ENCODE measurements at places on chromosomes 7 and 10. TPM values are rescaled to one million over a fixed set of nuclear protein-coding genes. Genes with fewer than 3 reads are reported as not detected.

Gene PDCD11
- 6.6 TPM for polyA plus RNA-seq

Gene NUTM2D
- not detected for polyA plus RNA-seq

Gene VSTM4
- 0.03 TPM for polyA plus RNA-seq

Gene ATRNL1
- not detected for polyA plus RNA-seq

Gene NKX2-3
- polyA plus RNA-seq: not detected

DNA sequence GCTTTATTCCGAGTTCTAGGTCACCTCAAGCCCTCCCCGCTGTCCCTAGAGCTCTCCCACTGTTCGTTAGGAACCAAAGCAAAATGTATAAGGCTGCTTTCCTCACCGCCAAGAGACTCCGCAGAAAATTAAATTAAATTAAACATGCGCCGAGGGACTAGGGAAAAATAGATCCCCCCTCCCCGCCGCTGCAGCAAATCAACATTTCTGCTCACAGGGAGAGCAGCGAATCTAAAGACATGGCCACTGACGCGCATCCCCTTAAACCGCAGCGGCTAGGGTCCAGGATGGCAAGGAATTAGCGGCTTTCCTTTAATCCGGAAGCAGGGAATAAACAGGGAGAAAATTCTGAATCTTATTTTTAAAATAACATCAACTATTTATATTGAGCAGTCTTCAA lies 7.6 kb downstream of the SP8 start:
- H3K4me1 ChIP-seq: peaks cover 22% of the 10 kb centered on the region
- H3K27me3 ChIP-seq: peaks cover 48% of the 10 kb centered on the region

- no peak overlapping the region for H3K27ac ChIP-seq
- H3K4me1 ChIP-seq: peaks cover 17% of the 10 kb centered on the region
- H3K36me3 ChIP-seq: no peaks in the 10 kb centered on the region
- H3K27me3 ChIP-seq: no peaks in the 10 kb centered on the region
These were observed 79.0 kb upstream of the TMEM168 start for GRCh38 chr7:112869111-112869774.

DNA sequence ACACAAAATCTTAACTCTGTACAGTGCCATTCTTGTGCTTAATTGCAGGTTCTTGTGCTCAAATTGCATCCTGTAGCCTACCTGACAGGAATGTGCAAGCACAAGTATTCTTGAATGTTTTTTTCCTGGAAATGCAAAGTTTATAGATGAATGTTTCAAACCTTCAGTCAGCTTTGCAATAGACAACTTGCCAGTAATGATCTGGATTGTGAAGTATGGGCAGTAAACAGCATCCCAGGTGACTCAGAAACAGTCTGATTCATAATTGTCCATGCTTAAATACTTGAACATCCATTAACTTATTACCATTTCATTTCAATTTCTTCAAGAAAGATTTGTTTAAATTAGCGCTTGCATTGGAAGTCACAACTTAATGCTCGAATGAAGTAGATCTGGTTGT lies 347.2 kb downstream of the SDK1 start:
- H3K27me3 ChIP-seq: peaks cover 7% of the 10 kb centered on the region
- no peaks in the 10 kb centered on the region for H3K4me1 ChIP-seq
- no peak overlapping the region for H3K27ac ChIP-seq
- DNase-seq: no peak
- no peaks in the 10 kb centered on the region for H3K36me3 ChIP-seq

DNA sequence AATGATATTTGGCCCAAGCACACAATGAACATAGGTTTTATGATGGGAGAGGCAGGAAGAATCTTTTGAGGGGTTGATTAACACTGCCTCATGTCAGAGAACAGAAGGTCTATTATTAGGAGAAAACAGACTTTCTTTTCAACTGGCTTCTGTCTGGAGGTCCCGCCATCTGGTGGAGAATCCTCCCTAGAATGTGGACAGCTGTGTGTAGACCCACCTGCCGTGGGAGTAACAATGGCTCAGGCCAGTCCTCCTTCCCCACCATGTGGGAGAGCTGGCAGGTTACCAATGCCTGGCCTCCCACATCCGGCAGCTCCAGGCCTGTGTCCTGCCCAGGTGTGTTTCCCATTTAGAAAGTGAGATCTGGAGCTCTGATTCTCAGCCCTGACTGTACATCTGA lies 70.4 kb upstream of the AOAH start:
- DNase-seq: no peak
- H3K36me3 ChIP-seq: peaks cover 3% of the 10 kb centered on the region
- H3K27ac ChIP-seq: peak overlapping the region; percentile 58
- peaks cover 2% of the 10 kb centered on the region for H3K27me3 ChIP-seq

- no peak overlapping the region for H3K4me3 ChIP-seq
- no peaks in the 10 kb centered on the region for H3K4me1 ChIP-seq
- H3K27me3 ChIP-seq: peaks cover 20% of the 10 kb centered on the region
- no peaks in the 10 kb centered on the region for H3K36me3 ChIP-seq
- no peak for DNase-seq
These were observed 25.8 kb upstream of the PIP4K2A start for GRCh38 chr10:22740180-22740579.

GRCh38 chr7:36690514-36691187 lies 33.6 kb downstream of the AOAH start:
- H3K36me3 ChIP-seq: peaks cover 19% of the 10 kb centered on the region
- no peaks in the 10 kb centered on the region for H3K27me3 ChIP-seq
- peak overlapping the region; percentile 99 for H3K27ac ChIP-seq

DNA sequence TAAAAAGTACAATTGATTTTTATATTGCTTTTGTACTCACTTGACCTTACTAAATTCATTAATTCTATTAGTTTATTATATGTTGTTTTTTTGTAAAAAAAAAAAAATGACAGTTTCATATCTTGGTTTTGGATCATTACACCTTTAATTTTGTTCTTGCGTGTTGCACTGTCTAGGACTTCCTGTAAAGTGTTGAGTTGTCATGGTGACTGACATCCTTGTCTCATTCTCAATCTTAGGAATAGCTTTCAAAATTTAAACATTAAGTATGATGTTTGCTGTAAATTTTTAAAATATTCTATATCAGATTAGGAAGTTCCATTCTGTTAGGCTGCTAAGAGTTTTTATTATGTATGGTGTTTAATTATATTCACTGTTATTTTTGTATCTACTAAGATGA lies 139.1 kb downstream of the ARHGAP12 start:
- DNase-seq: peak; percentile 47
- H3K27ac ChIP-seq: no peak overlapping the region
- H3K4me3 ChIP-seq: no peak overlapping the region
- peaks cover 4% of the 10 kb centered on the region for H3K27me3 ChIP-seq

DNA sequence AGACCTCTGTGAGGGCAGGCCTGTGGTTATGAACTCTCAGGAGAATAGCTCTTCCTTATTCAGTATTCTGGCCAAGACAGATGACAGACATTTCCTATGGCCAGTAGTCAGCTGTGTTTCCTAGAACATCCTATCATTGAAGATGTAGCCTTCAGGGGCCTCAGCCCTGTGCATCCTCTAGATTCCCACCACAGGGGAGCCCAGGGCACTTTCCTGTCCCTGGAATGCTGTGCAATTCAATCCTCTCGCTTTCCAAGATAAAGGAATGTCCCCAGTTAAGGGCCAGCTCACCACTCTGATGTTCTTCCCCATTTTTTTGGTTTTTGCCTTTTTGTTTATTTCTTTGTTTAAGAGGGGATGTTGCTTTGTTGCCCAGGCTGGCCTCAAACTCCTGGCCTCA lies 578.8 kb upstream of the C7orf33 start:
- H3K27me3 ChIP-seq: no peaks in the 10 kb centered on the region
- no peak overlapping the region for H3K4me3 ChIP-seq
- H3K4me1 ChIP-seq: no peaks in the 10 kb centered on the region
- DNase-seq: no peak
- no peak overlapping the region for H3K27ac ChIP-seq

- no peak for DNase-seq
- no peaks in the 10 kb centered on the region for H3K36me3 ChIP-seq
- no peak overlapping the region for H3K4me3 ChIP-seq
- no peak overlapping the region for H3K27ac ChIP-seq
- no peaks in the 10 kb centered on the region for H3K27me3 ChIP-seq
These were observed 80.5 kb downstream of the KCNMA1 start for GRCh38 chr10:77556990-77557601.

DNA sequence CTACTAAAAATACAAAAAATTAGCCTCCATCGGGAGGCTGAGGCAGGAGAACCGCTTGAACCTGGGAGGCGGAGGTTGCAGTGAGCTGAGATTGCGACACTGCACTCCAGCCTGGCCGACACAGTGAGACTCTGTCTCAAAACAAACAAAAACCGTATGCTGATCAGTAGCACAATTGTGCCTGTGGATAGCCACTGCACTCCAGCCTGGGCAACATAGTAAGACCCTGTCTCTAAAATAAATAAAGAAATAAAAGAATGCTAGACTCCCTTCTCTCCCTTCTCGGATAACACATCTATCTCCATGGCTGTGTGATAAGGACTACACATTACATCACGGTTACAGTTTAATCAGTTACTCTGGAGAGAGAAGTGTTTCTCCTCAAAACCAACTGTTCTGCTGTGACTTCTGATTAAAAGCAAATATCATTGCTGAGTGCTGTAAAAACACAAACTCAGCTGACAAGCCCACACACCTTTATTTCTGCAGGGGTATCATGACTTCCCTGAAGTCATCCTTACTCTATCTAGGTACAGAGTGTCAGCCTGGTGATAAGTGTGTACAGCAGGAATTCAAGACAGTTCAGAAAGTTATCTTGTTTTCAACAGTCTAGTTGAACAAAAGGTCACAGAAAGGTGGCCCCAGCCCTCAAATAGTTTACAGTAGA lies 5.3 kb upstream of the ARHGAP19 start:
- no peaks in the 10 kb centered on the region for H3K36me3 ChIP-seq
- H3K27ac ChIP-seq: no peak overlapping the region
- peaks cover 3% of the 10 kb centered on the region for H3K4me1 ChIP-seq

DNA sequence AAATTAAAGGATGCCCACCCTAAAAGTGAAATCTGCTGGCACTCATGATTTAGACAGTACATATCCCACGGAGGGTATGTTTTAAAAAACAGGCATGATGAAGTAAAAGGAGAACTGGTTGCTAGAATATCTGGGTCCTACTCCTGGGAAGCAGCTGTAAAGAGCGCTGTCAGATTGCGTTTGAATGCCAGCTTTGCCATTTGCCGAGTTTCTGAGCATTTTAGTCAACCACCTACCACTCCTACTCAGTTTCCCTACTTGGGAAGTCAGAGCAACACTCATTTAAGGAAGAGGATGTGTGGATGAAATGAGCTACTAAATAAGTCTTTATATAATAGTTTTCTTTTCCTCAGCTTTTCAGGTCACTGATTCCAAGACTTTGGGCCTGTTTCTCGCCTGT lies 1.1 kb upstream of the UMAD1 start:
- no peak for DNase-seq
- H3K27ac ChIP-seq: peak overlapping the region; percentile 98
- H3K36me3 ChIP-seq: peaks cover 12% of the 10 kb centered on the region
- H3K27me3 ChIP-seq: peaks cover 14% of the 10 kb centered on the region
- peak overlapping the region; percentile 98 for H3K4me3 ChIP-seq

DNA sequence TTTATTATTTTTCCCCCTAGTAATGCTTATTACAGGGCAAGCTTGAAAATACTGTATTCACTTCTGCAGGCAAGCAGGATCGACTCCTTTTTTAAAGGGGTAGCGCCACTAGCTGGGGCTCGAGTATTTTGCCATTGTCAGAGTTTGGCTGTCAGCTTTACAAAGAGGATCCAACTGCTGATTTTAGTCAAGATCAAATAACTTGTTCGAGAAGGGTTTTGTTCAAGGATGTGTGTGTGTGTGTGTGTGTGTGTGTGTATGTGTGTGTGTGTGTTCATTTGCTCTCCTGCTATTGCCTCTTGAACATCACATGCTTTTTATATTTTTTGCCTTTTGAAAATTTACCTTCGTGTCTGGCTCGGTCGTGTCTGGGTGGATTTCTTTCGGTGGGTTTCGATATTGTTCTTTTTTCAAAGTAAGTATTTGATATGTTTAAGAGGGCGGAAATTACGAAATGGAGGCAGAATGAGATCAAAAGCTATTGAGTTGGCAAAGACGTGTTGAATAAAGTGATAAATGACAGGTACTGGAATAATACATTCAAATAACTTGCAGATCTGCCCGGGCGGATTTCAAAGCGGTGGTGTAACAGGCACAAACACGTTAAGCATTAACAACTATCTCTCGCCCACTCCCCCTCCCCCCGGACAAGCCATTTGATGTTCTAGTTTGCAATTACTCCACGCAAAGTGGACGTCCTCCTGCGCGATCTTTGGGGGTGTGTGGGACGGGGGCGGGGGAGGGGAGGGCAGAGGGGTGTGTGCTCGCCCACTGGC lies 1.1 kb downstream of the ARID5B start:
- no peaks in the 10 kb centered on the region for H3K36me3 ChIP-seq
- peak overlapping the region; percentile 93 for H3K4me3 ChIP-seq

DNA sequence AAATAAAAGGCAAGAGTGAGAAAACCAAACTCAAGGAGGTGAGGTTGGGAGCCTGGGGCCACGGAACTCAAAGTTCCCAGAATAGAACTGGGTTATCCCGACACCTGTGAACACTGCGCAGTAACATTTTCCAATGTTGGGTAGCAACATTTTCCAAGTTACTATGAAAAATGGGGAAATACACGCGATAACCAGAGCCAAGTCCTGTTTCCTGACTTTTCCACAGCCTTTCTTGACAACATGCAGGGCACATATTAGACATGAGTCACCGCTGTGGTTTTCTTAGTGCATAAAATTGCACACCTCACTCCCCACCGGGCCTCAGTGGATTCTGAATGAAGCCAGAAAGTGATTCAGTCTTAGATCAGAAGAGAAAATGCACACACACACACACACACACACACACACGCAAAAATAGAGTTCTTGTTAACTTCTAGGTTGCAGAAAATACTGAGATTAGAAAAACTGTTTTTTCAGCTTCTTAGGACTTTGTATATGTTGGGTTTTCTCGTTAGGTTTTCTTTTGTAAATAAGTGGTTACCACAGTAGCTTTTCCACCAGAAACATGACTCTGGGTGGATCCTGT lies 70.0 kb downstream of the CAMK1D start:
- peak; percentile 22 for DNase-seq
- H3K4me3 ChIP-seq: no peak overlapping the region
- H3K4me1 ChIP-seq: peaks cover 49% of the 10 kb centered on the region
- H3K27me3 ChIP-seq: no peaks in the 10 kb centered on the region
- no peak overlapping the region for H3K27ac ChIP-seq

- no peak for DNase-seq
- peaks cover 27% of the 10 kb centered on the region for H3K4me1 ChIP-seq
- H3K27me3 ChIP-seq: peaks cover 2% of the 10 kb centered on the region
- no peak overlapping the region for H3K27ac ChIP-seq
- H3K4me3 ChIP-seq: no peak overlapping the region
These were observed 126.1 kb upstream of the BMPER start for GRCh38 chr7:33779216-33779615.

- H3K27me3 ChIP-seq: peaks cover 6% of the 10 kb centered on the region
- DNase-seq: no peak
- H3K4me3 ChIP-seq: no peak overlapping the region
- peaks cover 3% of the 10 kb centered on the region for H3K36me3 ChIP-seq
- peaks cover 75% of the 10 kb centered on the region for H3K4me1 ChIP-seq
These were observed 6.3 kb upstream of the CSGALNACT2 start for GRCh38 chr10:43131906-43132305.

- no peak within 1 kb of the TSS for H3K27ac ChIP-seq
- no peak within 1 kb of the TSS for H3K4me3 ChIP-seq
- H3K36me3 ChIP-seq: no peaks in the 10 kb centered on the region
These were observed at the start of gene LLCFC1 for GRCh38 chr7:142939226-142939910. LLCFC1 (plus strand) TSS chr7:142939484; CDS start chr7:142939622, 138 bp downstream.

GRCh38 chr10:102450124-102450373 lies 1.3 kb downstream of the C10orf95 start:
- no peaks in the 10 kb centered on the region for H3K36me3 ChIP-seq

GRCh38 chr7:52030722-52031121 lies 714.1 kb upstream of the COBL start:
- H3K36me3 ChIP-seq: no peaks in the 10 kb centered on the region
- H3K4me3 ChIP-seq: no peak overlapping the region
- H3K27me3 ChIP-seq: peaks cover 2% of the 10 kb centered on the region
- H3K4me1 ChIP-seq: no peaks in the 10 kb centered on the region
- no peak overlapping the region for H3K27ac ChIP-seq
- DNase-seq: no peak
